Colonic mucosa (tissue), 4 donors: ENCODE measurements at places on chromosomes 12 and 14. TPM values are rescaled to one million over a fixed set of nuclear protein-coding genes. Genes with fewer than 3 reads are reported as not detected.

GRCh38 chr14:104980611-104981531 is 2.7 kb upstream of the AHNAK2 start:
- peak; percentile 16 for DNase-seq

DNA sequence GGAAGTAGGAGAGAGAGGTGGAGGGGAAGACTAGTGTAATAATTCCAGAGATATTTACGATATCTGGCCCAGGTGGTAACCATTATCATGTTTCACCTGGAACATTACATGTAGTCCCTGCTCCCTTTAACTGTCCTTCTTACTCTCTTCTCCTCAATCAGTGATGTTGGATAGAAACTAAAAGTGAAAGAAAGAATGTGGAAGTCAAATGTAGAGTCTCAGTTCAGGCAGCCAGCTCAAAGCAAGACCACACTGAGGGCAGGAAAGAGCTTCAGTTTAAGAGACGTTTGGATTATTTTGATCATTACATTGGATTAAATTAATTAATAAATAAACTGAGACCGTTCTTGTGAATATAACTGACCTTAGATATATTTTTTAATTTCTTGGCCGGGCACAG is 594.4 kb downstream of the FLRT2 start:
- DNase-seq = no peak

- no peak for DNase-seq
These were observed 63.7 kb downstream of the SLC24A4 start for GRCh38 chr14:92386637-92387036.

DNA sequence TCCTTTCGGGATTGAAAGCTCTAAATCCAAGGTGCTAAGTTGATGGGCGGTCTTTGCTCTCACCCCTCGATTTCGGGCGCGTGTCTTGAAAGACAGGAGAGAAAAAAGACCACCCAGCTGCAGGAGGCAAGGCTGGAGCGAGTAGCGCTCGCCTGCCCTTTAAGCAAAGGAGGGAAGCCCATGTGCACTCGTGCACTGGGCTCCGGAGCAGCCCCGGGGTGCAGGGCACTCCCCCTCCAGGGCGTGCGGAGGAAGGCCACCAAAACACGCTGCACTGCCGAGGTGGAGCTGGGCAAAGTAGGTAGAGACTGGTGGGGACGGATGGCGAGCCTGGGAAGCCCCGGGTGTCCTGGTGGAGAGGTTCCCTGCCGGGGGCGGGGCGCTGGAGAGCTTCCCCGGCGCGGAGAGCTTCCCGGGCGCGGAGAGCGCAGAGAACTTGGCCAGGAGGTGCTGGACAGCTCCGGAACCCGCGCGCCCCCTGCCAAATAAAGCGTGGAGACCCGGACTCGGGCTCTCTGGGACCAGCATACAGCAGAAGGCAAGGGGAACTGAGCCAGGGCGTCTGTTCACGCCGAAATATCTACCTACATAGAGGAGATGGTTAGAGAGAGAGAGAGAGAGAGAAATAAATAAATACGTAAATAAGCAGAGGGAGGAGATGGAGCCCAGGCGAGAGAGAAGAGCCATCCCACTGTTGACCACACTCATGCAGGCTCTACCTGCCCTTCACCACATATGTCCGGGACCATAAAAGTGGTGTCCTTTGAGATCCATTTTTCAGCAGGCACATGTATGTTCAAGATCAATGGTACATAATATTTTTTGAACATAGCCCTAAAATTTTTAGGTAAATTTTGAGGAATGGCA is 662 bp upstream of the NELL2 start:
- DNase-seq = peak; percentile 19

SLC5A8 gene
- 0.30 TPM for total RNA-seq

PPM1H gene
- total RNA-seq = 8.1 TPM

GRCh38 chr12:47095446-47096236 is 15.9 kb upstream of the AMIGO2 start:
- DNase-seq = no peak

GRCh38 chr12:132633901-132634300 is 15.3 kb downstream of the P2RX2 start:
- DNase-seq = no peak

- no peak for DNase-seq
These were observed 40.8 kb upstream of the OTOGL start for GRCh38 chr12:80058586-80058985.

TMEM30B gene
- total RNA-seq = 77.1 TPM

MEG3 gene
- total RNA-seq = 11.0 TPM

GRCh38 chr12:97404093-97404492 is 58.5 kb upstream of the RMST start:
- DNase-seq = no peak

DNA sequence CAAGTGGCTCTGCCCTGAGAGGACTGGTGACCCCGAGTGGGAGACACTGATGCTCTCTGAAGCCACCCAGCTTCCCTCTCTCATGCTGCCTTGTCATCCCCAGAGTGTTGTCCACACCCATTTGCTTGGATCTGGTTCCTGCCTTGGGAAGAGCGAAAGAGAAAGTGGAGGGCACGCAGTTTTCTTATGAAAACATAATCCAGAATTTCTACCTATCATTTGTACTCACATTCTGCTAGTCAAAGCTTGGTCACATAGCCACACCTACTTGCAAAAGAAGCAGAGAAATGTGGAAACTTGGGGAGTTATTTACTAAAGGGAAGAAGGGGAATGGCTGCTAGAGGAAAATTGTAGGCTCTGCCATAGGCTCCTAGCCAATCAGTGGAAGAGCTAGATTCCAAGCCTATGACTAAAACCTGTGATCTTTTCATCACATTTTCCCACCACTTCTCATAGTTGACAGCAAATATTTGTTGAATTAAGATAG is 326.3 kb downstream of the ZFP36L1 start:
- DNase-seq = no peak

DNA sequence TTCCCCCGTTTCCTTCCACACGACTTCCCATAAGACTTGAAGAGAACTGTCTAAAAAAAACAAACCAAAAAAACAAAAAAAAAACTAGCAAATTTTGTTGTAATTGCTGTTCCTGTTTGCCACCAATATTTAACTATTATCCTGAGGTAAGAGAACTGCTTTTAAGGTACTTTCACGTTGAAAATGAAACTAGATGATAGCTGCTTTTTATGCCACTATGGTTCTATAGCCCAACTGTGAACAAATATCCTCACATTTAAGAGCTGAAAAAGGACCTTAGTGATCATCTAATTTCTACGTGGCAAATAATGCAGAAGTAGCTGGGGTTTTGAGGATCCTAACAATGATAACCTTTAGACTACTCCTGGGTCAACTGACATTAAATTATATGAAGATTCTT is 98.6 kb downstream of the TAOK3 start:
- no peak for DNase-seq

- no peak for DNase-seq
These were observed 1393.3 kb upstream of the TMEM132C start for GRCh38 chr12:126873701-126874100.

- DNase-seq = no peak
These were observed 191.5 kb upstream of the BTG1 start for GRCh38 chr12:92337128-92337527.

DNA sequence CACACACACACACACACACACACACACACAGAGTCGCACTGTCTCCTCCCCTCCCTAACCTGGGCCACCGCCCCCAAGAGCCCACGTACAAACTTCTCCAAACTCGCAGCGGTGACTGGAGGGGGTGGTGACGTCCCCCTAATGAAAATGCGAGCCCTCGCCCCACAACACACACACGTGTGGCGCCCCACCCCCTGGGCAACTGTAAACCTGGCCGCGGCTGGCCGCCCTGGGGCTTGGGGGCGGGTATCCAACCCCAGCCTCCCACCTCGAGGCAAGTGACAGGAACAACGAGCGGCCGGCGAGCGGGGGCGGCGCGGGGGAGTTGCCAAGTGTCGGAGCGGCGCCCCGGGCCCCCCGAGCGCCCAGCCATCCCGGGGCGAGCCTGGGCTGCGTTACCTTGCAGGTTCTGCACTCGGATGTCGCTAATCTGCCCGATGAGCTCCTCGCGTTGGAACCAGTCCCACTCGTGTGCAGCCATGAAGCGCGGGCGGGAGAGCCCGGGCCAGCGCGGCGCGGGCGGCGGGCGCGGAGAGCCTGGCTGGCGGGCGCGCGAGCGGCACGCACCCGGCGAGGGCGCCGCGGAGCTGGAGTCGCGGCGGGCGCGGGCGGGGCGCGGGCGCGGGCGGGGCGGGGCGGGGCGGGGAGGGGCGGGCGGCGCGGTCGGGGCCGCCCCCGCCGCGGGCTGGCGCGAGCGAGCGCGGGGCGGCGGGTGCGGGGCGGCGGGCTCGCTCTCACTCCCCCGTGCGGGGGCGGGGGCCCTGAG is at the start of gene CLMN:
Gene CLMN (minus strand): TSS at position 597 of the 766 bp plus-strand sequence. CDS start 116 bp downstream, at position 481.
- peak; percentile 70 for DNase-seq

WNK1 gene
- total RNA-seq = 81.8 TPM
